ENCODE measurements at places on chromosomes 5 and 9.

GRCh38 chr9:121651295-121652020, at the start of gene DAB2IP:
TSS of gene DAB2IP (plus strand) at chr9:121651634. CDS start at chr9:121651776, 142 bp downstream.
- DNase-seq: peak; percentile 64

DNA sequence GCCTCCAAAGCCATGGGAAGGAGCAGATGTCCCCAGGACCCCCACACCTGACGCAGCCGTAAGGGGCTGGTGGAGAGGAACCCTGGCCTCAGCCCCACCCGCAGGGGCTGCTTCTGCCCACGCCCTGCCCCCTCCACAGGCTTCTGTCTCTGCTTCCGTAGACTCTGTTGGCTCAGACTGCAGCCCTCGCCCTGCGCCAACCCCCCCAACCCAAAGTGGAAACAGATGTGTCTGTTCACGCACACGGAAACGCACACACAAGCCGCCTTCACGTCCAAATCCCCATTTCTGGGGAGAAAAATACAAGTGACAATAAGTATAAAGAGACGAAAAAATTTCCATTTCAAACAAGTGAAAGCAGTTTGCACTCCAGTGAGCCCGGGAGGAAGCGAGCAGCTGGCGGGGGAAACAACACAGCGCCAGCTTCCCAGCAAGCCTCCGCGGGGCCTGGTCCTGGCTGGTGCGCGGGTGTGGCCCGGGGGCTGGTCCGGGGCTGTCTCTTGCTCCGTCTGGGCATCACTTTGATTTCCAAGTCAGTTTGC, 32.6 kb upstream of the RXRA start:
- no peak for DNase-seq

DNA sequence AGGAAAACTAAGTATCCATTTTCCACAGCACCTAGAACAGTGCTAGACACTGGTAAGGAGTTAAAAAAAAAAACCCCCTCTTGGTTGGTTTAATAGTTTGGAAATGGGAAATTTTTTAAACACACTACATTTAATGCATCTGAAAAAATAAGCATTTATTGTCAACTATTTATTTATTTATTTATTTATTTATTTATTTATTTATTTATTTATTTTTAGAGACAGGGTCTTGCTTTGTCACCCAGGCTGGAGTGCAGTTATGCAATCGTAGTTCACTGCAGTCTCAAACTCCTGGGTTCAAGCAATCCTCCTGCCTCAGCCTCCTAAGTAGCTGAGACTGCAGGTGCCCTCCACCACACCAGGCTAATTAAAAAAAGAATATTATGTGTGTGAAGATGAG, 51.6 kb downstream of the SNCAIP start:
- no peak for DNase-seq

DNA sequence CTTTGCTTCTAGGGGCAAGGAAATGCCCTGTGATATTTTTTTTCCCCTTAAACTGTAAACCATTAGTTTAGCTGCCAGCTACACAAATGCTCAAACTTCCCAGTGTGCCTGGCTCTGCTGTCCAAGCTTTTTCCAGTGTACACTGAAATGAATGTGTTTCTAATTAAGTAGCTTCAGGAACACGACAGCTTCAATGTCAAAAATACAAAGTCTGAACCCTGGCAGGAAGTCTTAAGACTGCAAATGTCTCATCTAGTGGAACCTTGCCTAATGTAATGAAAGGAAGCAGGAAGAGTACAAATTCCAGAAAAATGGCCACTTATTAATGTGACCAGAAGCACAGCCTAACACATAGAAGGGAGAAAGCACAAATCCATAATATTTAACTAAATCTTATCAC, 255.2 kb downstream of the CRB2 start:
- no peak for DNase-seq

DNA sequence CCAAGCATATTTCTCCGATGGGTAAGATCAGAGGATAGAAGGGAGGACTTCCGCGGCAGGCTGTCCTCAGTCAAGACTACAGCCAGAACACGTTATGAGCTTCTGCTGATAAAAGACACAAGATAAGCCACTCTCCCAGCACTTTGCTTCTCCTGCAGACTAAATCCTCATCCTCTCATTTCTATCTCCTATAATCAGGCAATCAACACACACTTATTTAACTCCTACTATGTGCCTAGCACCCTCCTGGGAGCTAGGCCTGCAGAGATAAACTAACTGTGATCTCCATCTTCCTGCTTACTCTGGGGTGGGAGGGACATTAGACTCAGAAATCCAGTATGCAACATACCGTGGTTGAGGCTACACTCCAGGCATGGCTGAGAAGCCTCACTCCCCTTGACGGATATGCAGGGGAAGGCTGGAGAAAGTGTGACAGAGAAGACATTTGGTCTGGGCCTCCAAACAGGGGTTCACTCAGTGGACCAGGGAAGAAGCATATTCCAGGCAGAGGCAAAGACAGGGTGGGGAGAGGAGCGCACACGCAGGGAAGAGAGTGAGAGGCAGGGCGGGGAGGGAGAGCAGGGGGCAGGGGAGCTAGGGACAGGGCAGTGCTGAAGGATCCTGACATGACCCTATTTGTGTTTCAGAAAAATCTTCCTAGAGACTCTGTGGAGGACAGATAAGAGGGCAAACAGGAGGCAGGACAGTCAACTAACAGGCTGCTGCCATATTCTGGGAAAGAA, 274.1 kb downstream of the DENND1A start:
- no peak for DNase-seq

- no peak for DNase-seq
Measured at GRCh38 chr5:92652756-92653155, 928.3 kb downstream of the NR2F1-AS1 start.

DNA sequence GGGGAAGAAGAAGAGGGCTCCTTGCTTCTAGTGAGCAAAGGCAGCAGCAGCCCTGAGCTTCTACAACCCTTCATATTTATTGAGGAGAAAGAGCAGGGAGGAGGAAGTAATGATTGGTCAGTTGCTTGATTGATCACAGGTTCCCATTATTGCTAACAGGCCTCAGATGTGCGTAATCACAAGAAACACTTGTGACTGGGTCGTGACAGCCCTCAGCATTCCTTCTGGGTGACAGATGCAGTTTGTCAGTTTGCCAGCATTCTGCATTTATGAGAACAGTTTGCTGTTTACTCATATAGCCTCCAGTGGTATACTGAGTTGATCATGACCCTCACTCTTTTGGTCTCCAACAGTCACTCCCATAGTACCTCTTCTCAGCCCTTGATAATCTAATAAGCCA, 111.5 kb upstream of the TNC start:
- DNase-seq: no peak

DNA sequence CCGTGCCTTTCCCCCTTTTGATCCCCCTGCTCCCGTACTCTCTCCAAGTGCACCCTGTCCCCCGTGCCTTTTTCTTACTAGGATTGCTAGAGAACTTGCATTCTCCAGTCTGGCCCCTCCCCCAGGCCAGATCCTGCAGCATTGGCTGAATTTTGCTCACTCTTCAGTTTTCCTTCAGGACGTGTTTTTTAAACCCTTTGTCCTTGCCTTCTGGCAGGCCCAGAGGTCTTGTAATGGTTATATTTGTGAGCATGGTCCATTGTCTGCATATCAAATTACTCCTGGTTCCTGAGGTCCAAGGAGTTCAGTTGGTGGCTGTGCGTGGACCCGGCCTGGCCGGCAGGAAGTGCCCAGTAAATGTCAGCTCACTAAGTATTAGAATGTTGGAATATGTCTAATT, 606 bp downstream of the TBC1D13 start:
- DNase-seq: peak; percentile 17

DNA sequence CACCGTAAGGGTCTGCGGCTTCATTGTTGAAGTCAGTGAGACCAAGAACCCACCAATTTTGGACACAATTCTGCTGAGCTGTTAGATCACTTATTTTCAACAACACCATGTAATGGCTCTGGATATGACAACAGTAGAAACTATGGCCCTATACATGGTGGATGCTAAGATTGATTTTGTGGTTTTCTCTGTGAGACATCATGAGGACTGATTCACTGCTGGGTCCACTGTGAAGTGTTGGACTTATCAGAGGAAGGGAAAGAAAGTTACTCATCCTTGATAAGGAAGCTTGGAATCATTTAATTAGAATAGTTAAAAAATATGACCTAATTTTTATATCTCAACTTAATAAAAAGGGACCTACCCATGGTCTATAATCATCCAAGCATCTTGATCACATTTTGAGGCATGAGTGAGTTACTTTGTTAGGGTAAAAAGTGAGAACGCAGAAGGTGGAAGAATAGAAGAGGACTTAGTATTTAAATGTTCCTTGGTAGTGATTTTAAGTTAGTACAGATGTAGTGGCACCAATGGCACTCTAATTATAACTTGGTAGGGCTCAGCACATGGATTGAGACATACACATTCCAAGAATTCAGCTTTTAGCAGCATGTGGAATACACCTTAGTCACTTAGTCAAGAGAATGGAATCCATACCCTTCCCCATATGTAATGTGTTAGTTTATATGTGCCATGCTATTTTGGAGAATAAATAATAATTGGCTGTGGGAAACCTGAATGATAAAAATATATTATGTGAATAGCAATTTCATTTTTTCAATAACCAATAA, 123.5 kb upstream of the CD180 start:
- no peak for DNase-seq

GRCh38 chr5:151191661-151192060, 32.2 kb downstream of the CCDC69 start:
- no peak for DNase-seq

DNA sequence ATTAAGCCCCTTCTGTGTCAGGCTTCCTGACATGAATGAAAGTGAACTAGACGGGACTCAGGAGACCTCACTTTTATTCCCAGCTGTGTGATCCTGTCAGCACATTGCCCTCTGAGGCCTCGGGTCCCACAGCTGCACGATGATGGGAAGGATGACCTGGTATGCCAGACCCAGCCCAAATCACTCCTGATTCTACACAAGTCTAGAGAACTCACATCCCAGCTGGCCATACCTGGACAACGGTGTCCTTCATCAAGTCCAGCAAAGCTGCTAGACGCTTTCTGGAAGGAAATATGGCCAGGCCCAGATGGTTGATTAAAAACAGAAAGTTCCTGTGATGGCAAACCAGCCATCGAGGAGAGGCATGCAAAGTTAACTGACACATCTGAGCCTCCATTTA, 118.0 kb upstream of the FSTL4 start:
- DNase-seq: no peak

GRCh38 chr9:137721899-137722298, 103.1 kb downstream of the EHMT1 start:
- DNase-seq: no peak

- DNase-seq: peak; percentile 53
Measured at GRCh38 chr9:131739959-131740648, at the start of gene RAPGEF1. TSS of gene RAPGEF1 (minus strand) at chr9:131740076. CDS start at chr9:131739830, 246 bp downstream.

- DNase-seq: no peak
Measured at GRCh38 chr5:2633992-2634391, 117.5 kb downstream of the IRX2 start.

DNA sequence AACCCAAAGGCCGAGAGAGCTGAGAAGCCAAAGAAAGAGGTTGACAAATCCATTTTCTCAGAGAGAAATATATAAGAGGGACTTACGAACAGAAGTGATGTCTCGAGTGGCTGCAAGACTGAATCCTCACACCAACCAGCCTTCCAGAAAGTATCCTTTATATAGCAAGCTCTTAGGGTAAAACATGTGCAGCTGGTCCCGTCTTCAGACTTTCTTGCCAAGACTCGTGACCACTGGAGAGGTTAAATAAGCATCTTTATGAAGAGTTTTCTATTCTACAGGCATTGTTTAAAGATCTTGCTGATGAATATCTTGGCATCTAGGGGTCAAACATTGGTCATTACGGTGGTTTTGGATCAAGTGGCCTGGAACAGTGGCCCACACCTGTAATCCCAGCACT, 16.9 kb upstream of the SLC22A4 start:
- no peak for DNase-seq

DNA sequence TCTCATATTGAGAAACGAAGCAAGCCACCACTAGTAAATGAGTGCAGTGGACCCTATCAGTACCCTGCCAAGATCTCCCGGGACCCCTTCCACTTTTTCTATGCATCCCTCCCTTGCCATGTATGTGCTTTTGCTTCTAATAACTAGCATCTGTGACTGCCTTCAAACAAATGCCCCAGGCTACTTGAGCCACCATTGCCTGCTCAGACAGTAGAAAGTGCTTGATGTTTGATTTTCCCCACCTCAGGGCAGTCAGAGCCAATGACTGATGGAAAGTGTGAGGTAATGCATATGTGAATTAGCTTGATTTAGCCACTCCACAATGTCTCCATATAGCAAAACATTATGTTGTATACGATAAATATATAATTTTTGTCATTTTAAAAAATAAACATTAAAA, 797.3 kb upstream of the ACO1 start:
- no peak for DNase-seq

DNA sequence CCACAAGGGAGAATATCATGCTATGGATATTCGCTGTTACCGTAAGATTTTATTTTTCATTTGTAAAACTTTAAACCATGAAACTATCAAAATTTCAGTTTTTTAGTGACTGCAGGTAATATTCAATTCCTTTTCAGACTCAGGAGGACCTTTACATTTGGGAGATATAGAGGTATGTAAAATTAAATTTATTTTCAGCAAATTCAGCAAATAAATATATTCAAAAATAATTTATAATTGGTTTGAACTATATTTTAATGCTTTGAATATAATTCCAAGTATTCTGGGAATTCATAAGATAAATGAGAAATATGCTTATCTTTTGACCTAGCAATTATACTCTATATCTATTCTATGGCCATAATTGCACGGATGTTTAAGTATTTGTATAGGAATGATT, 7.6 kb downstream of the RFESD start:
- no peak for DNase-seq

- DNase-seq: peak; percentile 65
Measured at GRCh38 chr9:16726718-16727451, 143.6 kb downstream of the BNC2 start.

- DNase-seq: no peak
Measured at GRCh38 chr5:140791089-140791488, 3.6 kb upstream of the PCDHA2 start.

DNA sequence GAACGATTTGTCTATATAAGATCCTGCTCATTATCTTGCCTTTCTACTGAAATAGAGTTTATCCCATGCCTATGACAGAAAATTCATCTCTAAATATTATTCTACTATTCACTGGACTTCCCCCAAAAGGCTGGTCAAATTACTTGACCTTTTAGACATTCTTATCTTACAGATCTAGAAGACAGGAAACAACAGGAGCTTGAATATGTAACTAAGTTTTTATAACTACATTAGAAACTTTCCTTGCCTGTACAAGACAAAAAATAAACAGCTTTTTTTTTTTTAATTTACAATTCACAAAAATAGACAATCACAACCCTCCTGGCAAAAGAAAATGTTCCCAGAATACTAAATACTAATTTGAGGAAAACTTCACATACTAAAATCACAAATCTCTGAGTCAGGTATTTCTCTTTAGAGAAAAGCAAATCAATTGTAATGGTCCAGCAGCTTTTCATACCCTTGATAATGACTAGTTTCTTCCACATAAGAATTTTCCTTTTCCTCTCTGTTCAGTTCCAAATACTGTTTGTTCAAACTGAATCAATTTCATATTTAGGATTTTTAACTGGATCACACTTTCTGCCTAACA, 68.6 kb downstream of the MLLT3 start:
- no peak for DNase-seq

DNA sequence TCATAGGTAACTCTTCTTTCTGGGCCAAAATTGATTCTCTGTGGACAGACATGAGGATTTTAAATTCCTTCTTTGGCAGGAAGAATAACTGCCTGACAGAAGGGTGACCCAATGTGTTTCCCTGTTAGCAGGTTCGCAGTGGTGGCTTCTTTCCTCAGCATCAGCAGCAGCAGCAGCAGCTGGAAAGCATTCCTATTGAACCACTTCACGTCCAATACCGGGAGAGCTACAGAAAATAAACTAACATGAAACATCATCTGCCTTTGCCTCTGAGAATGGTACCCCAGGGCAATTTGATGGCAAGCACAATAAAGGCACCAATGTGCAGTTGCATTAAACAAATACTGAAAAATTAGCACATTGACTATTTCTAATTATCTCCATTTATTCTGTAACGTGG, 214.5 kb downstream of the TMEM167A start:
- no peak for DNase-seq

Data from body of pancreas (tissue), 4 donors.